D721Med (cell line): ENCODE measurements at places on chromosomes 12 and 14.

DNA sequence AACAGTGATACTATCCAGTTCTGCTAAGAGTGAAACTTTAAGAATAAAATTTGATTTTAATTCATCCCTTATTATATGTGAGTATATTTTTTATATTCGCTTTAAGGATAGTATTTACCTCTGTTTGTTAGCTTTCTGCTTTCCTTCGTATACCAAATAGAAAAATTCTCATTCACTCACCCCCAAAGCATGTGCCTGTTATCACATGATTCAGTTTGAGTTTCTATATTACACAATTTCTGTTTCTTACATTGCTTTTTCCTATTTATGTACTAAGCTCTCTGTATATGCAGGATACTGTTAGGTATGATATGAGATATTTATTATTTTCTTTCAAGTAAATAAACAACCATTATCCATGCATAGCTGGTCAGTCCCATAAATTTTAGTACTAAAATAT lies 275.2 kb downstream of the FBXL14 start:
- DNase-seq, result no peak

- no peak for DNase-seq
Observed at GRCh38 chr12:123761841-123762714, at the start of gene DNAH10. DNAH10 (plus strand) TSS chr12:123762301; CDS start chr12:123762337, 36 bp downstream.

DNA sequence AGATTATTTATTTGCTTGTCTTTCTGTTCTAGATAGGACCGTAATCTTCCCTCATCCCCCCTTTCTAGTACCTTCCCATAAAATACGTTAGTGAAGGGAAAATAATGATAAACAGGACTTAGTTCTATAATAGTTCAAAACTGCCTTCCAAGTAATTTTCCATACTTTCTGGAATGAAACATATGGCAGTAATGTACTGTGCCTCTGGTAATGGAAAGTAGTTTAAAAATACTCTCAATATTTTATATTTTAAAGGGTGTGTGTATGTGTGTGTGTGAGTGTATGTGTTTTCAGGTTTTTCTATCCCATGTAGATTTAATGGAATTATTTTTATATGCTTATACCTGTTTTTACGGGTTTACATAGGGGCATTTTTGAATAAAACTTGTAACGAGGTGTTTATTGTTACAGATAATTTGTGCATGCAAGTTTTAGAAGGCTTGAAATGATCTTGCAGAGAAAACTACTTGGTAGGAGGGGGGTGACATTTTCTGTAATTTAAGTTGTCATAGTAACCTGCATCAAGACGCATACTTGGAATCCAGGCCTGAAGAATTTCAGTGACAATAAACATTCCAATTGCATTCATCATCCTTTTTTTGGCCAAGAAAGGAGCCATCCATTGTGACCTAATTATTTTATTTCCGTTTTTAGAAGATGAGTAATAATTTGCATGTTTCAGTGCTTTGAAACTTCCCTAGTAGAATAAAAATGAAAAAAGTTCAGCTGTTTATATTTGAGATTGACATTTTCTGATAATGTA lies 38.9 kb downstream of the RASSF8 start:
- DNase-seq, result no peak

DNA sequence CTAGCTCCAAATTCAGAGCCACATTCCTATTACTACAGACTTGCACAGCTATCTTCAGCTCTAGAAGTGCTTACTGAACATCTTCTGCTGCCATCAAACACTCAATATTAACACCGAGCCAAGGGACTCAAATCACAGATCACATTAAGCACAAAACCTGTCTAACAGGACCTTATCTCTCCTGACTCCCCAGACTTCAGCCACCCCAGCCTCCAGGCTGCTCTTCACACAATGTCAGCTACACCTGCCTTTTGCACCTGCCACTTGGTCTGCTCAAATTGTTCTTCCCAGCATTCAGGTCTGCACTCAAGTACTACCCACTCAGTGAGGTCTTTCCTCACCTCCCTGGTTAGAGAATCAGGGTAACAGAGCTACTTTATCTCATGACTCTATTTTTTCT lies 57.1 kb downstream of the GALC start:
- DNase-seq, result no peak

GRCh38 chr12:88844426-88844825 lies 264.2 kb upstream of the KITLG start:
- no peak for DNase-seq

- no peak for DNase-seq
Observed at GRCh38 chr12:52644078-52644415, 8.0 kb downstream of the KRT2 start.

DNA sequence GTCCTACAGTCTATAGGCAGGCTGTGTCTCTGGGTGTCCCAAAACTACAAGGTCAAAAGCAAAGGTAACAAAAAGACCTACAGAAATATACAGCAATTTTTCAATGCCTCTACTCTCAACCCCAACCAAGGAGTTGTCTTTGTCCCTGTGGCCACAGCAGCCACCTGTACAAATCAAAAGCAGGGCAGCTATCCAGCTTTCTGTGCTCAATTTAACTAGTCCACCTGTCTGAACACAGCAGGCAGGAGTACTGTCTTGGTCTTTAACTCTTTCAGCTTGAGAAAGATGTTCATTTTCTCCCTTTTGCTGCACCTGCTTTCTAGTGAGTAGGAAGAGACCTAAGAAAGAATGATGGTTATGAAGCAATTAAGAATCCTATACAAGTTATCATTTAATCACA lies 19.7 kb downstream of the GDF11 start:
- DNase-seq, result no peak

DNA sequence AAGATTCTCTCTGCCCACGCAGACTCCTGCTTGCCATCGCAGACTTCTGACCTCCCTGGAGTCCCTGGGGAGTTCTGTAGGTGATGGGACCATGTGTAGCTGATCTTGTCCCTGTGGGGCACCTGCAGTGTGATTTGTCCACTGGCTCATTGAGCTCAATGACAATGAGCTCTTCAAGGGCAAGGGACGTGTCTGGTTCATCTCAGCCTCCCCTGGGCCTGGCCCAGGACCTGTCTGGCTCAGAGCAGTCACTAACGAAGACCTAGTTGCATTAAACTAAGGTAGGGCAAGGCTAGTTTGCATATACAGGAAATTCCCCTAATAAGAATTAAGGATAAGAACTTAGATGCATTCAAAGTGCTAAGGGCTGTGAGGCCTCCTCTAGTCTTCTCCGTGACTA lies 245.5 kb upstream of the NOS1 start:
- DNase-seq, result no peak

- DNase-seq, result no peak
Observed at GRCh38 chr12:97151481-97151880, 244.4 kb downstream of the NEDD1 start.

DNA sequence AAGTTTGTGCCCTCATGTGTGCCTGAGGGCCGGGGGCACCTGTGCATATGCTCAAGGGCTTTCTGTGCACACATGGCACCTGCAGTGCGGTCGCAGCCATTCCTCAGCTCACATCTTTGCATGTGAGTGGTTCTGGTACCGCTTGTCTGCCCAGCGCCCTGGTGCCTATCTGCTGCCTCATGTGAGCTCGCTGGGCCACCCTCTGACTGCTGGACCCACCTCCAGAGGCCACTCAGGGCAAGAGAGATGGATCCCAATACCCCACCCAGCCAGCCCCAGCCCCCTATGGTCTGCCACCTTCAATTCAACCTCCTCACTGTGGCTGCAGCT lies 5.4 kb upstream of the AMN start:
- no peak for DNase-seq

DNA sequence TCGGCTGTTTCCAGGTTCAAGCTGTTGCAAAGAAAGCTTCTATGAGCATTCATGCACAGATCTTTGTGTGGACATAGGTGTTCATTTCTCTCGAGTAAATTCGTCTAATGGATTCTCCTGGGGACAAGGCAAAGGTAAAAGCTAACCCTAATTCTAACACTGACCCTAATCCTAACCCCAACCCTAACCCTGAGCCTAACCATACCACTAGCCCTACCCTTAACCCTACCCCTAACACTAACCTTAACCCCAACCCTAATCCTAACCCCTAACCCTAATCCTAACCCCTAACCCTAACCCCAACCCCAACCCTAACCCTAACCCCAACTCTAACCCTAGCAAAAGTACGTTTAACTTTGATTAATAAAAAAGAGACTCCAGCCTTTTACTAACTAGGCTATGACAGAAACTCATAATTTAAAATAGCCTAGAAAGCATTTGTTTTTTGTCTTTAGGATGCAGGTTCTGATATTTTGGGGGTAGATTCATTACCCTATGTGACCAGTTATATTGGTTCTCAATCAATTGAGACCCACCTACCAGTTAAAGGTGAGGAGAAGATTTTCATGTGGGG lies 27.6 kb upstream of the RFLNA start:
- no peak for DNase-seq
